ENCODE measurements at places on chromosomes 16 and 17.
A peak's percentile ranks its signal among the peaks of the same experiment; 100 is the strongest.

- no peaks in the 10 kb centered on the region for H3K4me1 ChIP-seq
- no peak overlapping the region for H3K27ac ChIP-seq
- no peaks in the 10 kb centered on the region for H3K27me3 ChIP-seq
- H3K36me3 ChIP-seq: peaks cover 49% of the 10 kb centered on the region
Observed at GRCh38 chr16:50351116-50351515, 17.7 kb downstream of the BRD7 start.

DNA sequence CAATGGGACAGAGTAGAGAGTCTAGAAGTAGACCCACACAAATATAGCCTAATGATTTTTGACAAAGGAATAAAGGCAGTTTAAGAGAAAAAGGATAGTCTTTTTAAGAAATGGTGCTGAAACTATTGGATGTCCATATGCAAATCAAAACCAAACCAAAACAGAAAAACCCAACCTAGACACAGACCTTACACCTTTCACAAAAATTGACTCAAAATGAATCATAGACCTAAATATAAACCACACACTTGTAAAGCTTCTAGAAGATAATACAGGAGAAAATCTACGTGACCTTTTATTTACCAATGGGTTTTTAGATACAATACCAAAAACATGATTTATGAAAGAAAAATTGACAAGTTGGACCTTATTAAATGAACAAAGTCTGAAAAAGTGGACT is 66.4 kb upstream of the MPHOSPH6 start:
- peaks cover 4% of the 10 kb centered on the region for H3K27me3 ChIP-seq
- no peak overlapping the region for H3K27ac ChIP-seq
- H3K4me3 ChIP-seq: no peak overlapping the region
- H3K4me1 ChIP-seq: no peaks in the 10 kb centered on the region
- no peak for DNase-seq

DNA sequence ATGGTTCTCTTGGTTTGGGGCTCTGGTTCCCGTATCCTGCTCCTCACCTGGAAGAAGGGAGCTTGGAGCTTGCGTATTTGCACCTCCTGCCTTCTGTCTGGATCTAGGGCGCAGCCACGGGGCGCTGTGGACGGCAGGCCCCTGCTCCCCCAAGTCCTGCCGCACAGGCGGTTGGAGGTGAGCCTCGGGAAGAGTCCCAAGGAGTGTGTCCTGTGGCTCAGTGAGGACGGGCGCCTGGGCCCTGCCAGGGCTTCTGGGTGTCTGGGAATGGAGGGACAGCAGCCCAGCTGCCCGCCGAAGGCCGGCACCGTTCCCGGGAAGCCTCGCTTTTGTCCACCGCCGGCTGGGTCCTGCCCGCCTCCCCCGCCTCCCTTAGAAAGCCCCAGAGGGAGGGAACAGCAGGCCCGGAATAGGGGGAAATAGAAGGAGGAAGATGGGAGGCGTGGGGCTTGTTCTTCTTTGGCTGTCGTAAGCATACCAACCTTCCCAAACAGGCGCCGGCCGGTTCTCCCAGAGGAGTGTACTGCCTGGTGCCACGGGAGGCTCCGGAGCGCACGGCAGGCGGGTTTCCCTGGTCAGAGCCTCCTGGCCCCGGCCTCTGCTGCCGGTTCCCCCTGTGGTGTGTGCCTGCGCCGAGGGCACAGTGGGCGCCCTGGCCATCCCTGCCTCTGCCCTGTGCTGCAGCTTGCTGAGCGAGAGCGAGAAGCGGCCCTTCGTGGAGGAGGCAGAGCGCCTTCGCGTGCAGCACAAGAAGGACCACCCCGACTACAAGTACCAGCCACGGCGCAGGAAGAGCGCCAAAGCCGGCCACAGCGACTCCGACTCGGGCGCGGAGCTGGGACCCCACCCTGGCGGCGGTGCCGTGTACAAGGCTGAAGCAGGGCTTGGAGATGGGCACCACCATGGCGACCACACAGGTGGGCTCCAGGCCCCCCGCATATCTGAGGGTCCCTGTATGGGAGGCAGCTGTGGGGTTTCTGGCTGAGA is 1.8 kb downstream of the SOX8 start:
- H3K27me3 ChIP-seq: peaks cover 19% of the 10 kb centered on the region
- peak overlapping the region; percentile 85 for H3K4me3 ChIP-seq
- DNase-seq: no peak
- no peak overlapping the region for H3K27ac ChIP-seq
- H3K4me1 ChIP-seq: peaks cover 11% of the 10 kb centered on the region
- peaks cover 3% of the 10 kb centered on the region for H3K36me3 ChIP-seq

DNA sequence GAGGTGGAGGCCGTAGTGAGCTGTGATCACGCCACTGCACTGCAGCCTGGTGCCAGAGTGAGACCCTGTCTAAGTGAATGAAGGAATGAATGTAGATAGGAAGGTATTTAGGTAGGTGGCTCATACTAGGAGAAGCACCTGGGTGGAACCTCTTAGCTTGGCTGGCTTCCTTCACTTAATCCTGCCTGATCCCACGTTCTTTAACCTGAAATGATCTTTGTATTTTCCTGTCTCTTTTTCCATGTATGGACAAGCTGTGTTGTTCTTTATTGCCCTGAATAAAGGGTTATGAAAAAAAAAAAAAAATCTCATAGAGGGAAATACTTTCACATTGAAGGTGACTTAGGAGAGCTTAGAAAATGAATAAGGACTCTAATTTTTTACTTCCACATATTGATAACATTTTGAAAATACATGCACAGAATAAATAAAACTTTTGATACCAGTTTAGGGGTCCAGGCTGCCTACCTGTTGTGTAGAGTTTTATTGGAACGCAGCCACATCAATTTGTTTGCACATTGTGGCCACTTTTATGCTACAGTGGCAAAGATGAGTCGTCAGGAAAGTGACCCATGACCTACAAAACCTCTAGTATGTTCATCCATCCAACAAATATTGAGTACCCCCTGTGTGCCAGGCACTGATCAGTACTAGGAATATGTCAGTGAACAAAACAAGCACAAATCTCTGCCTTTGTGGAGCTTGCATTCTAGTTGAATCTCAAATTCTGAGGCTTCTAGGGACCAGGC is 44.6 kb downstream of the VPS35L start:
- no peak overlapping the region for H3K27ac ChIP-seq
- H3K36me3 ChIP-seq: no peaks in the 10 kb centered on the region

DNA sequence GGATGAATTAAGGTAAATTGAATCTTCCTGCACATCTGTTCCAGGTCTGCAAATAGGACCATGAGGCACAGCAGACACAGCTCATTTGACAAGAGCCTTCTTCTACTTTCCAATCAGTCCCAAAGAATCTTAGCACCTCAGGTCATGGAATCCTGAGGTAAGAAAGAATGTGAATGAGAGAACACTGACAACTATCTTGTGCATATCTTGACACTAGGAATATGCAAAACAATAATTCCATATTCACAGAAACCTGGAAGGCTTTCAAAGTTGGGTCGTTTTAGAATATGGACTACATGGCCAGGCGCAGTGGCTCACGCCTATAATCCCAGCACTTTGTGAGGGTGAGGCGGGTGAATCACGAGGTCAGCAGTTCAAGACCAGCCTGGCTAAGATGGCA is 1009.4 kb upstream of the GOT2 start:
- H3K4me3 ChIP-seq: no peak overlapping the region
- no peak overlapping the region for H3K27ac ChIP-seq
- DNase-seq: no peak

- no peaks in the 10 kb centered on the region for H3K36me3 ChIP-seq
- no peak for DNase-seq
- H3K4me1 ChIP-seq: peaks cover 12% of the 10 kb centered on the region
- H3K4me3 ChIP-seq: no peak overlapping the region
- no peak overlapping the region for H3K27ac ChIP-seq
Observed at GRCh38 chr17:47224966-47225365, 15.8 kb downstream of the MYL4 start.

DNA sequence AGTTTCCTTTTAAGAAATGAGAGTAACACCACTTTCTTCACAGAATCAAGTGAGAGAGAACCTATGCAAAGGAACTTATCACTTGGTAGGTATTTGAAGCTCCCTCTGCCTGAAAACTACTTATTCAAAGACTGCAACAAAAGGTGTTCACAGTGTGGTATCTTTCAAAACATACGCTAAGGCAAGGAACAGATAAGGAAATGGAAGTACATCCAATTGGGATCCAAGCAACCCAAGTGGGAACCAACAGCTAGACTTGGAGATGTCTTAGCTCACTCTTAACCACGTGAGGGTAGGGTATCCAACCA is 431 bp upstream of the PPM1E start:
- no peaks in the 10 kb centered on the region for H3K36me3 ChIP-seq
- peaks cover 15% of the 10 kb centered on the region for H3K4me1 ChIP-seq
- H3K27ac ChIP-seq: no peak overlapping the region
- H3K27me3 ChIP-seq: peaks cover 7% of the 10 kb centered on the region
- DNase-seq: no peak

DNA sequence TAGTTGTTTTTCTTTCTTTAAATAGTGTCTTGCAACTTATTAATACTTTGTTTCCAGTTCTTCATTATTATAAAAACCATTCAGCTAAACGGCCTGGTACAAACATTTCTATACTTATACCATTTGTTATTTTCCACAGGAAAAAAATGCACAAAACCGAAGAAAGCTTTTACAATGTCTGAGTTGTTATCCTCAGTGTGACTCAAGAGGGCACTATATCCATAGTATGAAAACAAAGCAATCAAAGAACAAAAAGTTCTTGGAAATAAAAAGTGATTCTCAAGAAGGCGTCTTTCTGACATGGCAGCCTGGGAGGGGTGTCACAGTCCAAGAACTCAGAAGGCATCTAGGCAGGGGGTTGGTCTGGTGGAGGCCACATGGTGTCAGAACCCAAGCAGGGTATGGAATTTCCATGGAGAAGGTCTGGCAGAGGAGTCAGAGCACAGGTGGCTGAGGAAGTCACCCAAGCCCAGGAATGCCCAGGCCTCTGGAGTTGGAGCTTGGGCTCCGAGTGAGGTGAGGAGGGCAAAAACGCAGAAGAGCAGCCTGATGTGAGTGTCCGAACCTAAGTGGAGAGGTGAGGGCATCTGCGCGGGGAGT is 70.9 kb upstream of the ATP2A3 start:
- no peaks in the 10 kb centered on the region for H3K4me1 ChIP-seq
- peaks cover 25% of the 10 kb centered on the region for H3K36me3 ChIP-seq
- no peak overlapping the region for H3K4me3 ChIP-seq
- no peaks in the 10 kb centered on the region for H3K27me3 ChIP-seq

DNA sequence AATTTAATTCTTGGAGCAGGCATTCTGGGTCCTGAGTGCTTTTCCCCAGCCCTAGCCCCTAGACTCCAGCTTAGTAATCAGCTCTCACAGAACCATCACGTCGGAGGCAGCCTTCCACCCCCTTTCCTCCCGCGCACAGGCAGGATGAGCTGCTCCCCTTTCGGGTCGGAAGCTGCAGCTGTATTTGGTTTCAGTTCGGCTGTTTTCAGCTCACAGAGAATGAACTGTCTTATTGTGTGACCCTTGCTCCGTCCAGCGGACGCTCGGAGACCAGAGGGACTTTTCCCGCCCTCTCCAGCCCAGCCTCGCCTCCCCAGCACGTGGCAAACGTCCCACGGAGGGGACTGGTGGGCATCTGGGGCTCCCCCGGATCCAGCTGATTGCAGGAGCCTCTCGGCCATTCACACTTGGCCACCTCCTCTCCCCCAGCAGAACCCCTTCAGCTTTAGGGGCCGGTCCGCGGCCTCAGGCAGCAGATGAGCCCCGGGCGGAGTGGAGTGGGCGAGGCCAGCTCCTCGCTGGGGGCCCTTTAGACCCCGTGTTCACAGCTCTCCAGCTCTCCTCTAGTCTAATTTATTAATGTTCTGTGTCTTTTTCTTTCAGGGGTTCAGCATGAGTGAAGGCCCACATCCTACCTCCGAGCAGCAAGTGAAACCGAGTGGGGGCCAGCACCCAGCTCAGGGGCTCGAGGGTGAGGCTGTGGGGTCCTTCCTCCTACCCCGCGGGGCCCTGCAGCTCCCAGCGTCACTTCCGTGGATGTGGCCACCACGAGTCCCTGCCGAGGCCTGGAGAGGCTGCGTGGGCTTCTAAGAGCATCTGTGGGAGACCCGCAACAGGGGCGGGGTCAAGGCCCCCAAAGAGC is 863 bp upstream of the UTS2R start:
- no peak overlapping the region for H3K27ac ChIP-seq
- H3K36me3 ChIP-seq: no peaks in the 10 kb centered on the region
- DNase-seq: no peak
- H3K4me3 ChIP-seq: peak overlapping the region; percentile 61
- H3K27me3 ChIP-seq: peaks cover 38% of the 10 kb centered on the region

GRCh38 chr17:3913531-3914311 is 2.5 kb downstream of the P2RX1 start:
- H3K36me3 ChIP-seq: no peaks in the 10 kb centered on the region
- peaks cover 8% of the 10 kb centered on the region for H3K4me1 ChIP-seq
- H3K27ac ChIP-seq: no peak overlapping the region
- H3K4me3 ChIP-seq: no peak overlapping the region
- no peaks in the 10 kb centered on the region for H3K27me3 ChIP-seq
- DNase-seq: peak; percentile 90

DNA sequence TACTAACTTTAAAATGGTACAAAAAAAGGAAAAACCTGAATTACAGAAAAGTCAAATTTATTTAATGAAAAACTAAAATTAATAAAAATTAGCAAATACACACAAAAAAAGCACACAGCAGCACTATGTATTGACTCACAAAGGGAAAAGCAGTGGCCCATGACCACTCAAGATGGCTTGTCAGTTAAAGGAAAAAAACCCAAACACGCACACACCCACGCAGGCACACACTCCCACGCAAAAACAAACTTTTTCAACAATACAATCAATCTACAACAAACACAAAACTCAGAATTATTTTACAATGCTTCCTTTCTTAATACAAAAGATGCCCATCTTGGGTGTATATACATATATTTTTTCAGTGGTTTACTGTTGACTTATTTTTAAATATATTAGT is 24.2 kb downstream of the SIAH1 start:
- H3K36me3 ChIP-seq: peaks cover 2% of the 10 kb centered on the region
- H3K4me3 ChIP-seq: no peak overlapping the region
- H3K27ac ChIP-seq: no peak overlapping the region
- peaks cover 30% of the 10 kb centered on the region for H3K4me1 ChIP-seq
- DNase-seq: no peak
- no peaks in the 10 kb centered on the region for H3K27me3 ChIP-seq

DNA sequence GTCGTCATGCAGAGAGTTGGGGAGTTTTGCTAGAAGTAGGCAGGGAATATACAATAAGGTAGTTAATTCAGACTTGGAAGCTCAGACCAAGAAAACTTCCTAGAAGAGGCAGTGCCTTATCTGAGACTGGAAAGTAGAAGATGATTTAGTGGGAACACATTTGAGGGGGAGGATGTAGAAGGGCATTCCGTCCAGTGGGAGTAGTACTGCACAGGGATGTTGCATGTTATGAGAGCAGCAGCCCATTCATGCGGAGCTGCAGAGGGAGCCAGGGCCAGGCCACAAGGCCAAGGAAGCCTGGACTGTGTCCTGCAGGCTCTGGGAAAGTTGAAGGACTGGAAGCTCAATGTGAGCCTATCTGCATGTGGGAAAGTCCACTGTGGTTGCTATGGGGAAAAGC is 344.5 kb upstream of the EEF2KMT start:
- no peak overlapping the region for H3K27ac ChIP-seq
- no peak for DNase-seq
- H3K27me3 ChIP-seq: peaks cover 28% of the 10 kb centered on the region
- H3K4me3 ChIP-seq: no peak overlapping the region
- H3K36me3 ChIP-seq: no peaks in the 10 kb centered on the region
- no peaks in the 10 kb centered on the region for H3K4me1 ChIP-seq

- no peak for DNase-seq
- no peak overlapping the region for H3K4me3 ChIP-seq
- no peaks in the 10 kb centered on the region for H3K4me1 ChIP-seq
Observed at GRCh38 chr16:27498031-27498825, 51.5 kb downstream of the GTF3C1 start.

GRCh38 chr17:31155208-31155810 is 60.5 kb downstream of the NF1 start:
- H3K4me1 ChIP-seq: peaks cover 6% of the 10 kb centered on the region
- DNase-seq: no peak
- no peak overlapping the region for H3K4me3 ChIP-seq
- peaks cover 9% of the 10 kb centered on the region for H3K36me3 ChIP-seq
- H3K27me3 ChIP-seq: no peaks in the 10 kb centered on the region

All from neural crest cell (in vitro differentiated cells).